ENCODE measurements at places on chromosomes 1 and 21.

GRCh38 chr1:218433744-218434143 is 88.6 kb downstream of the TGFB2 start:
- DNase-seq = no peak

- peak; percentile 65 for DNase-seq
Observed at GRCh38 chr1:91400133-91400725, 4.4 kb downstream of the HFM1 start.

GRCh38 chr1:31335007-31335406 is 37.9 kb downstream of the FABP3 start:
- no peak for DNase-seq

DNA sequence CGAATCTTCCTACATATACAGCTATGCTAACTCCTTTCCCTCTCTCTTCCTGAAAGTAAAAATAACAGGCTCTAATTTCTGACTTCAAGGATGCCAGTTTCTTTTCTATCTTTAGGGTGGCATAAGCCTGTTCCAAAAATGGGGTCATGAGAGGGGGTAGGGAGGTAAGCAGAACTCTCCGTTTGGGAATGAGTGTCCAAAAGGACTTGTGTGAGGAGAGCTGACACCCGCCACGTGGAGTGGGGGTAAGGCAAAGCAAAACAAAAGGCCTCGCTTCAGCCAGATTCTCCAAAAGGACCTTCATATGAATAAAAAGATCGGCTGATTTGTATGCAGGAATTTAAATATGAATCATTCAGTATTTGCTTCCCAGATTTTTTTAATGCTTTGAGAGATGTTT is 28.6 kb downstream of the PLPPR4 start:
- no peak for DNase-seq

GRCh38 chr1:15886611-15887167 is 39.2 kb downstream of the SPEN start:
- DNase-seq = no peak

- DNase-seq = no peak
Observed at GRCh38 chr1:74205266-74205665, 7.2 kb downstream of the FPGT start.

GRCh38 chr1:34128186-34128889 is 36.7 kb downstream of the CSMD2 start:
- peak; percentile 21 for DNase-seq

GRCh38 chr1:94926915-94927404 is at the start of gene CNN3:
Gene CNN3 (minus strand): TSS chr1:94927110. CDS start chr1:94926894, 216 bp downstream.
- DNase-seq = peak; percentile 97

- DNase-seq = no peak
Observed at GRCh38 chr1:244599937-244600350, 53.0 kb upstream of the DESI2 start.

DNA sequence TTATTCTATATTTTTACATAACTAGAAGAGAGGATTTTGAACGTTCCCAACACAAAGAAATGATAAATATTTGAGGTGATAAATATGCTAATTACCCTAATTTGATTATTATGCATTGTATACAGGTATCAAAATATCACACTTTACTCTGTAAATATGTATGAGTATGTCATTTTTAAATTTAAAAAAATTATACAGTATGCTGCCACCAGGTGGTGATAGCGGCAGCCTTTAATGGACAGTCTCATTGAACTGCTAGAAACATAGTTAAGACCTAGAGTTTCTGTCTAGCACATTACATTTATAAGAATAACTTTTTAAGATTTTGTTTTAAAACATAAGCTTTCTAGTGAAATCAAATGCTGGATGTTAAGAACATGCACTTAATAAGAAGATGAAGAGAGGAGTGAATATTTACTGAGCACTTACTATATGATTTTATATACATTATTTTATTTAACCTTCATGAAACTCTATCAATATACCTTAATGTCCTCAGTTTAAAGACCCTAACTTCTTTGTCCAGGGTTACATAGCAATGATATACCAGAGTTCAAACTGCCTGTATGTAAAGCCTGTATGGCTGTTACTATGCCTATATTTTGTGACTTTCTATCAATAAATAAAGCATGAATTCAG is 207.1 kb downstream of the NUF2 start:
- DNase-seq = no peak
